ENCODE measurements at places on chromosomes 2 and 18.

GRCh38 chr2:71070294-71071093 lies 2.0 kb downstream of the NAGK start:
- DNase-seq, result peak; percentile 47

DNA sequence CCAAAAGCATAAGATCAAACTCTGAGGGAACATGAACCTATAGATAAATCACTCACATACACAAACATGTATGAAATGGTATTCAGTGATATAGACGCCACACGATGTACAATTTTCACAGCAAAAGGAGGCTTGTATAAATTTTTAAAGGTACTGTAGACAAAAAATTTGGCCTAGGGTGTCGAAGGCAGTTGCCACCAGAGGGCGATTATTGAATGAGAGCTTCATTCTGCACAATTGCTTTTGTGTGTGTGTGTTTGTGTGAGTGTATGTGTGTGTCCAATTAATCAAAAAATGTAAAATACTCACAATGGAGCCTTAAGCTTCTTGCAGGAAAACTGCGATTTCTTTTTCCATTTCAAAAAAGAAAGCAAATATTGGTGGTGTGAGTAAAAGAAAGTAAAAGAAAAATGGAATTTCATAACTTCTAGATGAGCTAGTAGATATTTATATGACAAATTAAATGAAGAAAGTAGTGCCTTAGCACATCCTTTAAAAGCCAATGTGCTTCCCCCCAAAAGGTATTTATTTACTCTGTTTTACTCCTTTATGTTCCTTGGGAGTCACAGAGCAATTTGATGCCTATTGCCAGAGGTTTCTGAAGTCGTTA lies 800.1 kb downstream of the SATB2 start:
- peak; percentile 22 for DNase-seq

- DNase-seq, result no peak
Measured at GRCh38 chr2:105504459-105504858, 105.6 kb upstream of the FHL2 start.

- DNase-seq, result no peak
Measured at GRCh38 chr18:28760299-28760698, 583.4 kb upstream of the CDH2 start.

DNA sequence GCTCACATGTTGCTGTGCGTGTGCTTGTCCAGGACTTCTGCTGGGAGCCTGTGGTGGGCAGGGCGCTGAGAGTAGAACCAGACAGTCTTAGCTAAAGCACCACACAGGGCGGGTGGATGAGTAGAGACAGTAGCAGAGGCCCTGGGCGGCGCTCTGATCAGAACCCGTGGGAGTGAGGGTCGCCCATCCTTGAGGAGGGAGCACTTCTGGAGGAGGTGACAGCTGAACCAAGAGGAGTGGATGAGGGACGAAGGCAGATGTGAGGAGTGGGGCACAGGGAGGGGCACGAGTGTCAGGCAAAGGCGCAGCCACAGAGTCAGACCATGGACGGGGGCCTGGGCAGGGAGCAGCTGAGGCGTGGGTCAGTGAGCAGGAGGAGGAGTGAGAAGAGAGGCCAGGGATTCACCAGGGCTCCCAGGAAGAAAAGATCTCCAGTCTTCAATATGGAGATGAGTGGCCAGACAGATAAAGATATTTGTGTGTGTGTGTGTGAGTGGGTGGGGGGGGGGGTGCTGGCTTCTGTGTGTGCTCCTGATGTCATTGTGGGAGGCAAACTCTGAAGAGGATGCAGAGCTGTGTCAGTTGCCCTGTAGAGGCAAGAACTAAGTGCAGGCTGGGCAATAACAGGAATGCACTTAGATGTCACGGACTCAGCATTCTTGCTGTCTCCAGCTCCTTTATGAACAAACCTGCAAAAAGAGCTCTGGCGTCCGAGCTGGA lies 79.6 kb downstream of the TPO start:
- DNase-seq, result no peak

GRCh38 chr2:54755641-54756326 lies 32.3 kb downstream of the EML6 start:
- DNase-seq, result no peak

GRCh38 chr2:64391940-64392339 lies 62.0 kb upstream of the LGALSL start:
- DNase-seq, result peak; percentile 54

DNA sequence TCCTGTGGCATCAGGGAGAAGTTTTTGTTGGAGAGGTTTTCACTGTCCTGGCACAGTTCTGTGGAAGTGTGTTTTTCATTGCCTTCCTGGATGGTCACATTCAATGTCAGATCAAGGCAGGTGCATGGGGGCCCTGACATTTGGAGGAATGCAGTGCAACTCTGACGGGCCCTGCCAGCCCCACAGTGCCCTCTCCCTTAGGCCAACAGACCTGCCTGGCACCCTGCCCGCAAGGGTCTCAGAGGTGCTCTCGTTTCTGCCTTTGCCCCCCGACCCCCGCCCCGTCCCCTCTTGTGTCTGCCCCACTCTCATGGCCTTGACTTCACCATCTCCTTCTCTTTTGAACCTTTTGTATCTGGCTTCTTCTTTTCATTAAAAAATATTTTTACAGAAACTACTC lies 257.2 kb upstream of the HDAC4 start:
- no peak for DNase-seq

GRCh38 chr2:224211181-224211480 lies 172.0 kb upstream of the SERPINE2 start:
- no peak for DNase-seq

DNA sequence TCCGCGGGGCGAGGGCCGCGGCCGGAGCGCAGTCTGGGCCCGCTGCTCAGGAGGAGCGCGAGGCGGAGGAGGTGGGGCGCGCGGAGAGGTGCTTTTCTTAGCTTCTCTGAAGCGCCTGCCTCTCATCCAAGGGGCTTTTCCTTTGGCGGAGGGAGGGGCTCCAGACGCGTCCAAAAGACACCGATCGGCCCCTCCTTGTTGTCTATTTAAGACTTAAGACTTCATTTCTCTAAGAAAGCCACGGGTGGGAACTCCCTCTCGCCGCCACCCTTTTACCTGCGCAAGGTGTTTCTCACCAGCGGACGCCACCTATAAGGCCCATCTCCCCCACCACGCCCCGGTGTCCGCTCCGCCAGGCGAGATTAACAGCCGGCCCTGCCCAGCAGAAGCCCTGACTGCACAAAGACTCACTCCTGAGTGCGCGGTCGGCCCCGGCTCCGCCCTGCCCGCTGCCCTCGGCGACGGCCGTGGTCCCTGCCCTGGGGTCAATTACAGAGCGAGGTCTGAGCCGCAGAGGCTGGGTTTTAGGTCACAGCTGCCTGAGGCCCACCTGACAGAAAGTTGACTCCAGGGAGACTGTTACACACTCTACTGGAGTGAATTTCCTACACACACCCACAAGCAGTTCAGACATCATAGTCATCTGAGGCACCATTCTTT lies at the start of gene DSC2:
Gene DSC2 (minus strand): TSS at position 397 of the 660 bp plus-strand sequence. CDS start 450 bp downstream, outside the sequence.
- DNase-seq, result peak; percentile 62

GRCh38 chr18:49898421-49898820 lies 85.1 kb upstream of the ACAA2 start:
- peak; percentile 42 for DNase-seq

GRCh38 chr2:66073172-66073571 lies 361.8 kb upstream of the MEIS1 start:
- no peak for DNase-seq

DNA sequence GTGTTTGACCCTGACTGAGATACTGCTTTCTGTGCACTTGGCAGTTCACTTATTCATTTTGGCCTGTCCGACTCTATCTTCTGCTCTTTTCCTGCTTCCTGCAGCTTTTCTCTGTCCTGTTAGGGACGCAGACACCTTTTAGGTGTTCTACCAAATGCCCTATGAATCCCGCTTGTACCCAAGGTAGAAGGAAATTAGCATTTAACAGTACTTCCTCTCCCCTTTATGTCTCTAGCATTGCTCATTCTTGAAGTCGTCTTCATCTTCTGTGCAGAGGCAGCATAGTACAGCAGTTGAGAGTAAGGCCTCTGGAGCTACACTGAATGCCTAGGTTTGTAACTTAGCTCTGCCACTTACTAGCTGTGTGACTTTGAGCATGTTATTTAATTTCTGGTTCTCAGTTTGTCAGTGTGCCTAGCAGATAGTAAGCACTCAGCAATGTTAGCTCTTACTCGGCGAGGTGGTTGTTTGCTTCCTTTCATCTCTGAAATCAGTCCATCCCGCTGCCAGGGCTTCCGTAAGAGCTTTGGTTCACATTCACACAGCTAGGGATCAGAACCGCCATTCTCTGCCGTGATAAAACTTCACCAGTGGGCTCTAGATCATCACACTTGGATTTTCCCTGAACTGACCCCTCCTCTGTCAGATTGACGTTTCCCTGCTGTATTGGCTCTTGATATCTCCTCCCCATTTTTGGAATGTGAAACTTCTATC lies 1.4 kb downstream of the CCT7 start:
- DNase-seq, result no peak

DNA sequence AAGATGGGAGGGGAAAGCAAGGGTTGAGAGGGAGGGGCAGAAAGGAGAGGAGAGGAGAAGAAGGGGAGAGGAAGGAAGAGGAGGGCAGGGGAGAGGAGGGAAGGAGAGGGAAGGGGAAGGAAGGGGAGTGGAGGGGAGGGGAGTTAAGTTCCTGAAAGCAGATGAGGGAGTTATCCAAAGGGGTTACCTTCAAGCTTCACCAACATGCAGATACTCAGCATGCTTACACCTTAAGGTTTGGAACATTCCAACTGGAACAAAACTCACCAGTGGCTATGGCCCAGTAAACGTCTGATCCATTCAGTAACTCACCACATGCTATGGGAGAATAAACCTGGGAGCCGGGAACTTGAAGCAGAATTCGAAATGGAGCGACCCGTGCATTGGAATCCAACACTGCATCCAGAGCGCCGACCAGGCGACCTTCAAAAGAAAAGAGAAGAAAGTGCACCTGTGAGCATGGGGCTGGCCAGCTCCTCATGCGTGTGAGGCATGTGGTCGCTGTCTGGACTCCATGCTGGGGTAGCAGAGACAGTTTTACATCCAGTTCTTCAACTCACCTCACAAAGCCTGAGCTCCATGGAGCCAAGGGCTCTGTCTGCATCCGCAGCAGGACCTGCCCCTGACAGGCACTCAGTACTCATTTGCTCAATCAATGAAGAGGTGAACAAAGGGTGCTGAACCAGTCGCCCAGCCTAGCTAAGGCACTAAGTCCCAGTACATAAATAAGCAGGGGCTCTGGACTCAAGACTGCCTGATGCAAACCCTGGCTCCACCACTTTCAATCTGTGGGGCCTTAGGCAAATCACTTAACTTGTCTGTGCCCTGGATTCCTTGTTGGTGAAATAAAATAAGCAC lies 61.0 kb downstream of the TBC1D8 start:
- DNase-seq, result no peak

GRCh38 chr2:236871500-236872001 lies 214.1 kb upstream of the COPS8 start:
- DNase-seq, result no peak
